Activated CD4-positive, alpha-beta T cell treated with anti-CD3 and anti-CD28 coated beads, Interleukin-2, amount 50 U/mL, for 24 hours (primary cell): ENCODE measurements at places on chromosomes 4 and X.

DNA sequence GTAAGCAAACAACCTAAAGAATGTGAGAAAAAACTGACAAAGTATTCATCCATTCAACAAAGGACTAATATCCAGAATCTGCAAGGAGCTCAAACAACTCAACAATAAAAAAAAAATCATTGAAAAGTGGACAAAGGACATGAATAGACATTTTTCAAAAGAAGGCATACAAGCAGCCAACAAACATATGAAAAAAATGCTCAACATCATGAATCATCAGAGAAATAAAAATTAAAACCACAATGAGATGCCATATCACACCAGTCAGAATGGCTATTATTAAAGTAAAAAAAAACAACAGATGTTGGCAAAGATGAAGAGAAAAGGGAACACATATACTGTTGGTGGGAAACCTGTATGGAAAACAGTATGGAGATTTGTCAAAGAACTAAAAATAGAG, 120.7 kb upstream of the ADGRL3 start:
- DNase-seq = no peak

- no peak for DNase-seq
Measured at GRCh38 chr4:81030061-81030980, at the start of gene BMP3. Gene BMP3 (plus strand): TSS chr4:81030708. CDS start chr4:81031285, 577 bp downstream.

GRCh38 chrX:153739754-153740486, 15.3 kb downstream of the ABCD1 start:
- DNase-seq = no peak

GRCh38 chrX:78653118-78653822, 5.9 kb downstream of the RTL3 start:
- no peak for DNase-seq

GRCh38 chr4:80027611-80028010, 45.4 kb downstream of the ANTXR2 start:
- DNase-seq = no peak

DNA sequence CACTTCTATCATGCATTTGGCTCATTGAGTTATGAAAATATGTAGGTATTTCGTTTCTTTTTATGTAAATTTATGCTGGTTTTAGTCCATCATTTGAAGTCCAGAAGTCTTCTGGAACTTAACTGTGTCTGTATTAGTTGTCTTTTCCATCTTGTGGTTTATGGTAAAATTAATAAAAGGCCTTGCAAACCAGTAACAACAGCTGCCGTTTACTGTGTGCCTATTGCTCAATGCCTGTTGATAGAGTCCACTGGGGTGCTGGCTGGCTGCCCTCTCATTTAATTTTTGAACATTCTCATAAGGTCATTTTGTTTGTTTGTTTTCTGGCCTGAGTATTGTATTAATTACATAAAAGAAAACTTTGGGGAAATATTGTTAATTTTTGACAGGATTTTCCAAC, 98.0 kb downstream of the NAA11 start:
- no peak for DNase-seq

DNA sequence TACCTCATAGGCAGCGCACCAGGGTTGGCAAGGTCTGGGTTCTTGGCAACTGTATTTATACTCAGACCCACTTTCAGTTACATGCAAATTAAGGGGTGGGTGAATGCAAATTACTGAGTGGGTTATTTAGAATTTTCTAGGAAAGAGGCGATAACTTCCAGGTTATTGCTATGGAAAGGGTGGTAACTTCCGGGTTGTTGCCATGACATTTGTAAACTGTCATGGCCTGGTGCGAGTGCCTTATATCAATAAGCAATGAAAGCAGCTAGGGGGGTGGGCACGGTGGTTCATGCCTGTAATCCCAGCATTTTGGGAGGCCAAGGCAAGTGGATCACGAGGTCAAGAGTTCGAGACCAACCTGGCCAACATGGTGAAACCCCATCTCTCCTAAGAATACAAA, 57.5 kb upstream of the SLC7A3 start:
- DNase-seq = no peak

DNA sequence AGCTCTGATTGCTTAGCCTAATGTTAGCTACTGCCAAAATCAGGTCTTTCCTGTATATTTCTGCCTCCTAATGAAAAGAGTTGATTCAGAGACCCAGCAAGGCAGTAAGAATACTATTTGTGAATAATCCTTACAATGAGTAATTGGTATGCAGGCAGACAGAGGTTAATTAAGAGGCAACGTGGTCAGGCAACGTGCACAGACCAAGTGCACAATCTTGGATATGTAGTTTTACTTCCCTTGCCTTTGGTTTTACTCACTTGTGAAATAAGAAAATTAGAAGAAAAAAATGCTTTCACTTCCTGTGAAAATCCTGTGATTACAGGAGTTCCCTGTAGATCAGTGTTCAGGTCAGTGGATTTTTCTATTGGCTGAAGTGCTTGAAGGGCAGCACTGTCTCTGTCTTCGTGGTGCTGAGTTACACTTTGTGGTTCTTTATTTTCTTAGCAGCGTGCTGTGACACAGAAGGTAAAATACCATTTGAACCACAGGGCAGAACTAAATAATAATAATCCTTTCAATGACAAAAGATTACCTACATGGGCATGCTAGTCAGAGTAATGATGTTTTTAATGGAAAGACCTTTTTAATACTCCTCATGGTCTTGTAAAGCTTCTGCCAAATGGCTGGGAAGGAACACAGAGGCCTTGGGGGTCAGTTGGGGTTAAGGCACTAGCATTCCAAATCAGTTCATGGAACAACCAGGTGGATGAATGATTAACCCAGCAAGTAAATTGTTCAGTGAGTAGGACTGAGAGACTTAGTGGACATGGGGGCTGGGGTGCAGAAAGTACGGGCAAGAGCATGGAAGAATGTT, 430.9 kb downstream of the MAPK10 start:
- DNase-seq = no peak

DNA sequence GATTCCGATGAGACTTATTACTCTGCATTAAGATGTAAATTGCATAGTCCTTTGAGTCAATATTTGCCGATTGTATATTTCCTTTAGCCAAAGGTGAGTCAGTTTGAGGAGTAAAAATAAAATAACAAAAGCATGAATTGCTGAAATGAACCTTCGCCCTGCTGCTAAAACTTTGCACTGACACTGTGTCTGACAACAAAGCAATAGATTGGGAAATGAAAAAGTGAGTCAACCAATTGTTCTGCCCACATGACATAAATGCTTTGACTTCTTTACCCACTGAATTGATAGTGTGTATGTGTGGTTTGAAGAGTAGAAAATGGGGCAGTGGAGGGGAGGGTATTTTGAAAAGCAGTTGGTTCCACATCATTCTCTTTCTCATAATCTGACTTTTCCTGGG, 88.4 kb upstream of the AFF2 start:
- DNase-seq = no peak

- DNase-seq = no peak
Measured at GRCh38 chr4:48141048-48141447, 7.0 kb upstream of the TXK start.

DNA sequence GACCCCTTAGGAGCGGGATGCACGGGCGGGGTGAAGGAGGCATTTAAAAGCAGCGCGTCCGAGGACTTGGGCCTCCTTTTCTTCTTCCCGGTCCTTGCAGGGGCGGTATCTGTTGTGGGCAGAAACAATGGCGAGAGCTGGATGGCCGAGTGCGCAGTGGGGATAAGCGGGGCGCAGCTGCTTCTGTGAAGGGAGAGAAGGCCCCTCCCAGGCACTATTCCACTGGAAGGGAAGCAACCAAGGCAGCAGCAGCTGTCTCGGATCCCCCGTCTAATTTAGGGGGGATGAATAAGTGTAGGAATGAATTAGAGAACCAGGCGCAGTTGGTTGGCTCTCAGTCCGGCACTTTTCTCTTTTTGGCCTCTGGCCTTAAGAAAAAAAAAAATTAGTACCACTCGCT, 995 bp downstream of the SMARCA5 start:
- no peak for DNase-seq

- no peak for DNase-seq
Measured at GRCh38 chr4:105509291-105509690, 35.4 kb upstream of the PPA2 start.

GRCh38 chr4:97786306-97786920, 356.9 kb downstream of the STPG2 start:
- DNase-seq = no peak

GRCh38 chr4:57102050-57102624, 8.0 kb downstream of the IGFBP7 start:
- DNase-seq = no peak

- DNase-seq = no peak
Measured at GRCh38 chr4:24235618-24236017, 345.8 kb upstream of the PPARGC1A start.

- no peak for DNase-seq
Measured at GRCh38 chr4:156439576-156440200, 486.0 kb upstream of the CTSO start.

GRCh38 chr4:156764145-156764544, 207.5 kb downstream of the PDGFC start:
- no peak for DNase-seq

GRCh38 chr4:164997941-164998340, 20.5 kb upstream of the TRIM61 start:
- DNase-seq = no peak

DNA sequence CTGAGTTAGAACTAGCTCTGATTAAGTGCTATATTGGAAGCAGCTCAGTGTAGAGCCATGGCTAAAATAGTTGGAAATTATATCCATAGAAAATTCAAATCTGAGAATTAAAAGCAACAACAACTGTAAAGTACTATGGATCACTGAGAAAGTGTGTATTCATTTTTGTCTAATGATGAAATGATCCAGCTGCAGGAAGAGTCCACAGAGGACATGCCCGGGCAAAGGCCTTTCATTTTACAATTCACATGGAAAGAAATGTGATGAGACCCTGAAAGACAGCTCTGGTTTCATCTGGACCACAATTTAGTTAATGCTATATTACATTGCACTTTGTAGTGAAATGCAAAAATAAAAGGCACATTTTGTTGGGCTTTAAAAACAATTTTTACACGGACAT, 196.8 kb upstream of the FAT1 start:
- DNase-seq = no peak
